Smooth muscle cell of the brain vasculature (primary cell): ENCODE measurements at places on chromosomes 2 and 18.

GRCh38 chr2:167581961-167582574 is 665.3 kb downstream of the STK39 start:
- DNase-seq: no peak

GRCh38 chr2:161997916-161998471 is 76.0 kb downstream of the DPP4 start:
- no peak for DNase-seq

DNA sequence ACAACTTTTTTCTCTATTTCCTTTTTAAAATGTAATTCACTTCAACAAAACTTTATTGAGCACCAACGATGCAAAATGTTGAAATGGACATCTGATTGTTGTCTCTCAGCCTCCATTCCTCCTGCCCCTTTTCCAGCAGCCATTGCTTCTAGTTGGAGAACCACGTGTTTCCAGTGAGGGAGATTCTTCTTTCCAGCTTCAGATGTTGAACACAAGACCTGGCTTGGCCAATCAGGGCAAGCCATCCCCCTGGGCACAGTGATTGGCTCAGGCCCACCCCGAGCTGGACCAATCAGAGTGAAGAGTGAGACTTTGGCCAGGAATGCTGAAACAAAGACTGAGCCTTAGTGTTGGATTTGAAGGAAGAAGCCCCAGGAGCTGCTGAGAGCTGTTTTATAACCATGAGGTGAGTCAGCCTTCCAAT is 59.0 kb downstream of the E2F6 start:
- DNase-seq: no peak

- no peak for DNase-seq
These were observed 443.2 kb upstream of the SPHKAP start for GRCh38 chr2:228624733-228625132.

DNA sequence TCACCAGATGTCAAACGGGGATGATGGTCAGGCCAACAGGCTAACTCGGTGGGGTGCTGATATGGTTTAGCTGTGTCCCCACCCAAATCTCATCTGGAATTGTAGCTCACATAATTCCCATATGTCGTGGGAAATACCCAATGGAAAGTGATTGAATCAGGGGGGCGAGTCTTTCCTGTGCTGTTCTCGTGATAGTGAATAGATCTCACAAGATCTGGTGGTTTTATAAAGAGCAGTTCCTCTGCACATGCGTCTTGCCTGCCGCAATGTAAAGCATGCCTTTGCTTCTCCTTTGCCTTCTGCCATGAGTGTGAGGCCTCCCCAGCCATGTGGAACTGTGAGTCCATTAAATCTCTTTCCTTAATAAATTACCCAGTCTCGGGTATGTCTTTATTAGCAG is 74.4 kb upstream of the YWHAQ start:
- DNase-seq: no peak

DNA sequence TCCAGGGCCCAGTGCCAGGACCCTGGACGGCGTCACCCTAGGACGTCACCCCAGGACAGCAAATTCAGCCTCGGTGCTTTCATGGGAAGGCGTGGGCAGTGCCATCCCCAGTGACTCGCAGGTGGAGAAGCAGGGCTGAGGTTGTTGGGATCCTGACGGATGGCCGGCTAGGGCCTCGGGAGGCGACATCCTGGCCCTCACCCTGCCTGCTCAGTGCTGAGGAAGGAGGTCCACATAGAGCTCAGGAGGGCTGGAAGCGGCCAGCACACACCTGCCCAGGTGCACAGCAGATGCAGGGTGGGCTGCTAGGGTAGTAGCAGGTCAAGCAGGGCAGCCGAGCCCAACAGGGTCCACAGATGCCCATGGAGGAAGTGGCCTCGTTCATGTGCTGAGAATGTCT is 482.0 kb upstream of the SALL3 start:
- DNase-seq: no peak

- no peak for DNase-seq
These were observed 77.3 kb downstream of the CLIP4 start for GRCh38 chr2:29192526-29192925.

DNA sequence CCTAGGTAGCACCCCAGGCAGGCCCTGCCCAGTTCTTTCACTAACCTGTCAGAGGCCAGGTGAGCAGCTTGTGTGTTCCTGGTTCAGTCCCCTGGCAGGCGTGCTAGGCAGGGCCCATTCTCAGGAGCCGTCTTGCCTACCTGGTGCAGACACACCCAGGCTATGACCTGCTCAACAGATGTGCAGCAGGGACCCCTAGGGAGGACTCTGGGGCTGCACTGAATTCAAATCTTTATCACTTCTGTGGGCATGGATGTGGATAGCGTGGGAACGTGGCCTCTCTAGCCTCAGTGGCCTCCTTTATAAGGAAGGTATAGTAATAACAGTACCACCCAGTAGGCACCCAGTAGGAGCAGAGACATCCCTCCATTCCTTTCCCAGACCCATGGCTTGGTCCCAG is 48.4 kb downstream of the PLEKHB2 start:
- DNase-seq: no peak

DNA sequence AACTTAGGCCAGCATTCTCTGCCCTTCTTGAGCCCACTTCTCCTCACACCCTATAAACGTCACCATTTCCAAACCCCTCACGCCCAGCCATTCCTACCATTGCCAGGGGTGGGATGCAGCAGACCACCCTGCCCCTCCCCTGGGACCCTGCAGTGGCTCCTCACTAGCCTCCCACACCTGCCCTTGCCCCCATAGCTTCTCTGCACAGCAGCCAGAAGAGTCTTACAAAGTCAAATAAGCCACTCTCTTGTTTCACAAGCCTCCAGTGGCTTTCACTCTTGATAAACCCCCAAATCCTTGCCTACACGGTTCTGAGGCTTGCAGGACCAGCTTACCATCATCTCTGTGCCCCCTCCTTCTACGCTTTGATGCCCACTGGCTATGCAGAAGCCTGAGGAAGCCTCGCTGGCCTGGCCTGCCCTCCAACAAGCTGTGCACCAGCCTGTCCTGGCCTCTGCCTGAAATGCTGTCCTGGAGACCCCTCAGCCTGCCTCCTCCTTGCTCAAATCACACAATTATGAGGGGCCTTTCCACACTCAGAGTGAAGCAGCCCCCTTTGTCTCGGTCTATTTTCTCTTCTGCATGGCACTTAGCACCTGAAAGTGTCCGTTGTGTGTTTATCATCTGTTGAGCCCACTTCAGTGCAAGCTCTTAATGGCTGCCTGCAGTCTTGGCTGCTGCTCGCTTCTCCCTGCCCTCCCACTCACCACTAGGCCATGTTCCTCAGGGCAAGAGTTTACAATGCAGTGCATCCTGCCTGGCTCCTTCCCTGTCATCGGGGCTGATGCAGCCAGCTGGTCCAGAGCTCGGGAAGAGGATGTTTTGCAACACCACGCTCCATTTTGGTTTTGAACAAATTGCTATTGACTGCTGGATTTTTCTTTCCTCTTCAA is 82.6 kb upstream of the RGPD5 start:
- no peak for DNase-seq

GRCh38 chr2:4181062-4181461 is 477.7 kb downstream of the DCDC2C start:
- DNase-seq: no peak

DNA sequence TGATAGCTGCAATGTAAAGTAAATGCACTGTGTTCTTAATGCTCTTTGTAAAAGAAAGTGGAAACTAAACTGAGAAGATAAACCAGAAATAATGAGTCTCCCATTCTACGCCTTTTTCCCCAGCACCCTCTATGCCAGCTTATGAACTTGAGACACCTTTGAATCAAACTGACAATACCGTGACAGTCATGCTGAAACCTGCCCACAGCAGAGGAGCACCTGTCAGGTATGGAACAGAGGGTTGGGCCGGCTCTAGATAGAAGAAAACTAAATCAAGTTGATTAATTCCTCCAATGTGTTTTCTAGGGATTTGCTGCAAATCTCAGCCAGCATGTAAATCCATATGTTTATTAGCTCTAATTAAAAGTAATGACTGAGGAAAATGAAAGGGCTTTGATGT is 520.6 kb upstream of the RAB12 start:
- DNase-seq: no peak

- DNase-seq: no peak
These were observed 146.3 kb downstream of the ANKRD44 start for GRCh38 chr2:197164141-197164754.

DNA sequence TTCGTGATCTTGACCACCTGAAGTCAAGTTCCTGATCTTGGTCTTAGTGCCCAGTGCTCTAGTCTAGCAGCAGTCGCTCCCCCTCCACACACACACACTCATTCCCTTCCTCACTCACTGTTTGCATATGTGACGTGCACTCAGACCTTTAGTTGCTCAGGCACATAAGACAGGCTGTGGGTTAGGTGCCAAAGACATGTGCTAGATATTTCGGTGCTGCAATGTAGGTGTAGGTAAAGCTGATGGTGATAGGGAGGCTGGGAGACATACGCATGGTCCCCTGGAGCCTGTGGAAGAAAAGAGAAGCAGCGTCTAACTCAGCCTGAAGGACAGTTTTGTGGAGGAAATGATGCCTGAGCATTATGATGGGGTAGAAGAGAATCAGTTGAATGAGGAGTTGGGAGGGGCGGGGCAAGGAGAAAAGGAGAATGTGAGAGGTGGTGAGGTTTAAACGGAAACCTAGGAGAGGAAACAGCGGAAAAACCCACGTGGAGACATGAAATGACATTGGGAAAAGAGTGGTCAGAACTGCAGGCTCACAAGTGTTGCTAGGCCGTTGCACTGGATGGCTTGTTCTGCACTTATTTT is 3.8 kb downstream of the TTC39C start:
- DNase-seq: no peak

- no peak for DNase-seq
These were observed 149.9 kb upstream of the TTC39C start for GRCh38 chr18:23864624-23865023.

DNA sequence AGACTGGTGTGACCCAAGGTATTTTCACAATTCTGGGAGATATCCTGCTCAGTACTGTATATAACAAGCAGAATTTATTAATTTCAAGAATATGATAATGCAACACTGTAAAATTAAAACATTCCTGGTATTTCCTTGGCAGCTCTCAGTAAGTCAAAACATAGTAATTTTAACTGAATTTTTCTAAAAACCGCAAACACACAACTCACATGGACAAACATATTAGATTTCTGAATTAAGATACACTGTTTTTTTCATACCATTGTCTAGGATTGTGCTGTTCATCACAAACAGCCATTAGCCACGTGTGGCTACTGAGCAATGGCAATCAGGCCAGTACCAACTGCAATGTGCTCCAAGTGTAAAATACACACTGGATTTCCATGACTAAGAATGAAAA is 29.6 kb downstream of the LPIN2 start:
- no peak for DNase-seq

DNA sequence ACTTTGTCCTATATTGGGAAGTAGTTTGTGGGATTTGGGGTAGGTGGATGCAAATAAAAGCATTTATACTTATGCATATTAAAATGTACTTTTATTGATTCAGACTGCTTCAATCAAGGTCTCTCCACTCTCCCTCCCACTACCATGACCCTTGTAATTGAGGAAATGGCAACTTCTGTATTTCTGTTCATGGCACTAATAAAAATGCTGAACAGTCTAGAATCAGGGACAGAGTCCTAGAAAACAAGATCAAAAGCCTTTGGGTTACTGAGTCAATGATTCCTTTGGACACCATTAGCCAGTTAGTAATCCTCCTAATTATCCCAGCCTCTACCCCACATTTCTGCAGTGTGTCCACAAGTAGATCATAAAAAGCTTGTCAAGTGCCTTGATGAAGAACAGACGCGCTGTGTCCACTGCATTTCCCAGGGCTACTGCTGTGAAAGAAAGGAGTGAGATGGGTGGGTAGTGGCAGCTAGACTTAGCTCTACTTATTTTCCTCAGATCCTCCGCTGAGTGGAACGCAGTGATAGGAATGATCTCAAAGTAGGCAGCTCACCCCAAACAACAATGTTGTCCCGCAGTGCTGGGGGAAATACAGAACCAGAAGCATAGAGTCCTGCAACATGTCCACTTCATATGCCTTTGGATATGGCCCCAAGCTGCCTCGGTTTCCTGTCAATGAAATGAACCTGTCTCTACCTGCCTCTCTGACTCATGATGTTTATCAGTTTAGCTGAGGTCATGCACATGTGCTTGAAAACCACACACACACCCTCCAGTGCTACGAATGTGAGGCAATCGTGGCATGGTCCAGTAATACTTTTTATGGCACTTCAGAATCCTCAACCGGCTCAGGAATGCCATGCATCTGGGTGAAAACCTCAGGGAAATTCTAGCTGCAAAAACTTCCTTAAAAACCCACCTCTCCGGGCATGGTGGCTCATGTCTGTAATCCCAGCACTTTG is 115.5 kb downstream of the COL6A3 start:
- DNase-seq: no peak

GRCh38 chr2:148658807-148659722 is 14.5 kb downstream of the EPC2 start:
- DNase-seq: no peak

DNA sequence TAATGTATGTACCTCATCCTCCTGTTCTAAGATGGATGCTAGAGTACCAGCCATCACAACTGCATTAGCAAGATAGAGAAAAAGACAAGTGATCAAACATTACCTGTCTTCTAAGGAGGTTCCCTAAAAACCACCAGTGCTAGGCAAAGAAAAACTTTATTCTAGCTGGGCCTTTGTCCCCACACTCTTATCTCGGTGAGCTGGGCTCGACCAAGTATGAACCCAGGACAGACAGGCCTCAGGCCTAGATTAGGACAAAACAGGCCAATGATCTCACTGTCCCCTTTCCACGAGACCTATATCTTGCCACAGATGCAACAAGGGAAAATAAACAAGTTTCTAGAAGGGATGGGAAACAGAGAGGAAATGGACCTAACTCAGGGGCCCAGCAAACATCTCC is 127.6 kb upstream of the PKDCC start:
- no peak for DNase-seq

GRCh38 chr2:239328351-239329191 is 72.2 kb downstream of the HDAC4 start:
- no peak for DNase-seq

- no peak for DNase-seq
These were observed 274.7 kb upstream of the HNMT start for GRCh38 chr2:137689549-137689948.

- DNase-seq: no peak
These were observed 69.2 kb upstream of the VWC2L start for GRCh38 chr2:214341646-214342045.

GRCh38 chr2:218378053-218378452 is 4.0 kb upstream of the SLC11A1 start:
- no peak for DNase-seq

- no peak for DNase-seq
These were observed 251.8 kb upstream of the NETO1 start for GRCh38 chr18:73119574-73119973.

DNA sequence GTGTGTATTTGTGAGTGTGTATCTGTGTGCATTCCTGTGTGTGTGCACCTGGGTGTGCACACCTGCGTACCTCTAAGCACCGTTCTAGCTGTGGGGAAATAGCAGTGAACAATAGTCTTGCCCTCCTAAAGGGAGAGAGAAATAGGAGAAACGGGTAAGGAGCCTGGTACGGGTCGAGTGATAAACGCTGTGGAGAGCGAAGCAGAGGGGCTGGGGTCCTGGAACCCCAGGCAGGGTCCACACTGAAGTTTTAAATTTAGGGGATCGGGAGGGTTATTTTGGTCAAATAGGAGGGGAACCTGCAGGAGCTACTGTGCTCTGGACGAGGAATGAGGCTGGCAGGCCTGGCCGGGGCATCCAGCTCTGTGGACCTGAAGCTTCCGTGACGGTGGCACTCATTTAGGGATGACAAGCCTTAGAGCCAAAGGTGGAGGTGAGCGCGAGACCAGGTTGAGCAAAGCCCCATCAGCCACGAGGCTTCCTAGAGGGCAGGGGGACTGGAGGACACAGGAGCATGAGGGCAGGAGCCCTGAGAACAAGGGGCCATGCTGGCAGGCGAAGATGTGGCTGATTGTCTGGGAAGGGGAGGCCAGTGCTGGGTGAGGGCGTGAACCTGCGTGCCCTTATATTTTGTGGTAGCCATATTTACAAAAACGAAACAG is 188.0 kb downstream of the RTP5 start:
- no peak for DNase-seq
